Stimulated activated CD8-positive, alpha-beta memory T cell treated with anti-CD3 and anti-CD28 coated beads, Interleukin-7, amount 100 ng/mL, for 1 hour (primary cell): ENCODE measurements at places on chromosomes 2 and 18.

DNA sequence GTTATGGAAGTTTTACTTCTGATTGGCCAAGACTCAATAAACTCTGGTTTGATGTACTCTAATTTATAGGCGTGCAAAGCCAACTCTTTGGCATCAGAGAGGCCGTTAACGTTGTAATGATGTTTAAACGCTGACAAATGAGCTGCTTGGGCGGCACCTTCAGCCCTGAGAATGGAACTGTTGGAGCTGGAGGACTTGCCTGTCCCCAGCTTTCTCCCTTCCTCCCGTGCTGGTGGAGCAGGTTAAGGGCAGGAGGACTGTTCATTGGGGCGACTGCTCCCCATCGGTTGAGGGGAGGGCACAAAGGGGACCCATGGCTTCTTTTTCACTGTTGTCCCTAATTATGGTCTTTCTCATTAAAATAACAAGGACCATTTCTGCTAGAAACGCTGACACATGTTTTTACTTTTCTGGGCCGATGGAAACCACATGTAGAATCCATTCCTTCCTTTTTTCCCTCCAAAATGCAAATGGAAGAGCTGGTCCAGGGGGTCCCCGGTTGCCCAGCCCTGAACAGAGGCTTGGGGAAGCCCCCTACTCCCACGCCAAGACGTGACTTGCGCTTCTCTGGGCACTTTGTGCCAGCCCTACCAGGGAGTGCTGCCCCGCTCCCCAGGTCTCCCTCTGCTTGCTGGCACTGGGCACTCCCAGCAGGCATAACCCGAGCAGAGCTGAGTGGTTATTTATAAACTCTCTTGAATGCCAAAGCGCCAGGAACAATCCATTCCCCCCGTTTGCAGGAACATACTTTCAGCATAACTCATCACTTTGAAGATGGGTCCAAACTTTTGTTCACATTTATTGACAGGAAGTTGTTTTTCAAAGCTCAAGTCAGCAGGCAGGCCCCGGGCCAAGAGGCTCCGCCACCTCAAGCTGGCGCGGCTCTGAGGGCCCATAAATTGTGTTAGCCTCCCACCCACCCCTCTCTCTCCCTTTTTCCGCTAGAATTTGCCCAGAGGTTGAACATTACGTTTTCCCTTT lies 170.1 kb downstream of the ASB1 start:
- no peak for DNase-seq

GRCh38 chr2:190655570-190655969 lies 6.7 kb downstream of the NAB1 start:
- DNase-seq: no peak

- DNase-seq: no peak
These were observed 155.2 kb downstream of the FBXO15 start for GRCh38 chr18:73992242-73993022.

GRCh38 chr2:222506230-222506935 lies 82.0 kb downstream of the SGPP2 start:
- no peak for DNase-seq

DNA sequence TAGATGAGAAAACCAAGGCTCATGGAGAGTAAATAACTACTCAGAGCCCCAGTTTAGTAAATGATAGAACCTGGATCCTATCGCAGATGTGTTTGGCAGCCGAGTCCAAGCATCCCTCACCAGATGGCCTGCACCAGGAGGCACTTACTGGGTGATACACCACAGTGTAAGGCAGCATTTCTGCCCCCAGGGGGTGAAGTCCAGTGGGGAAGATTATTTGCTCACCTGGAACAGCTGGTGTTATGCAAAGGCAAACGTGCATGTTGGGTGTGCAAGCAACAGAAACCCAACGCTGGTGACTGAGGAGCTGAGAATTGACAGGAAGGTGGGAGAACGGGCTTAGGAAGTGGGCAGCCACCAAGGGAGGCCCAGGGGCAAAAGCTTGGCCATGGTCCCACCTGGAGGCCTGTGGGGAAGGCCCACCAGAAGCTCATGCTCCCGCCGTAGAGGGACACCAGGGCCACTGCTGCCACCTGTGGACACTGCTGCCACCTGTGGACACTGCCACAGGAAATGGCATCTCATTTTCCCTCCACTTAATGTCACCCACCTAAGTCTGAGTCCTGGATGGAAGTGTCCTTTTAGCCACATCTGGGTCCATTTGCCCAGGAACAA lies 100.6 kb downstream of the TFCP2L1 start:
- no peak for DNase-seq

GRCh38 chr18:55268151-55268601 lies 308.9 kb upstream of the CCDC68 start:
- DNase-seq: no peak

GRCh38 chr2:118292991-118293390 lies 204.7 kb downstream of the INSIG2 start:
- no peak for DNase-seq

DNA sequence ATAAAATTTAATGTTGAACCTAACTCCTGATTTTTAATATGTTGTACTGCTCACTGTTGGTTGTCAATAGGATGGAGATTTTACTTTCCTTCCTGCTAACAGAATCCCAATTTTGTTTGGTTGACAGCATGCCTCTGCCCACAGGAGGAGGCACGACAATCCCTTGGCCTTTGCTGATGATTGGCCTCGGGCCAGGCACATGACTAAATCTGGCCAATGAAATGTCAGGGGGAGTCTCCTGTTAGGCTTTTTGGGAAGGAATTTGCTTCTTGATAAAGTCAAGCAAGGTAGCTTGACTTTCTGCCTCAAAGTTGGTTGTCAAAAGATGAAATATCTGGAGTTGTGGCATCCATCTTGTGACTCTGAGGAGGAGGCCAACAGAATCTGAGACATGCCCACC lies 6.8 kb upstream of the TGFA start:
- DNase-seq: no peak

DNA sequence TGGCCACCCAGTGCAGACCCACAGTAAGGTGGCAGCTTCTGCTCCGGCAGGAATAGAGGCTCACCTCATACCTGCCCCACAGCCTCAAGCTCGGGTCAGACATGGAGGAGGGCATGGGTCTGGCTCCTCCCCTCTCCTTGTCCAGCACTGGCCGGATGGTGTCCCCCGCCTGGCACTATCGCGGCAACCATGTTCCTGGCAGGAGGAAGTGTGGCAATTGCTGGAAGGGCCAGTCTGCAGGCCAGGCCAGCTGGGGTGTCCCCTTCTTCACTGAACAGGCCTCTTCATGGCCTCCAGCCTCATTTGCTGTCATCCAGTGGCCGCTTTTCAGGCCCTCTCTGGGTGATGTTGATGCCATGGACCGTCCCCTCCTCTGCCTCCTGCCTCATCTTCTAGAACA lies 41.4 kb upstream of the SMAD7 start:
- DNase-seq: no peak

DNA sequence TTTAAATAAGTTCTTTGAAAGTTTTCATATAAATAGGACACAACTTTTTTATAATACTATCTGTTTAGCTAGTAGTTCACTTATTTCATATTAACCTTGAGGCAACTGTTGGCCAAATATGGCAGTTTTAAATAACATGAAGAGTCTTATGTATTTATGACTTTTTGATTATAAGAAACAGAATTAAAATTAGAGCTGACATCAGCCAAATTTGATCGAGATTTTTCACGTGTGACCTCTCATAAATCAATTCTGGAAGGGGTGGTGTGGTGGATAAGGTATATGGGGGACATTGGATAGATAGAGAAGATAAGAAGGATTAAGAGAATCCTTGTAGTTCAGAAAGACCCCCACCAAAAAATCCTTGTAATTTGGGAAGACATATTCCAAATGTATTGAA lies 776.6 kb downstream of the LRRTM4 start:
- DNase-seq: no peak
